CD4-positive, alpha-beta T cell treated with Interleukin-10 for 1 hour (primary cell): ENCODE measurements at places on chromosomes 7 and 10.

- no peak for DNase-seq
Measured at GRCh38 chr7:55477781-55478374, 94.4 kb downstream of the VOPP1 start.

GRCh38 chr10:688312-689120 is 952 bp downstream of the DIP2C start:
- no peak for DNase-seq

GRCh38 chr7:92949748-92950147 is 113.4 kb upstream of the CDK6 start:
- no peak for DNase-seq

DNA sequence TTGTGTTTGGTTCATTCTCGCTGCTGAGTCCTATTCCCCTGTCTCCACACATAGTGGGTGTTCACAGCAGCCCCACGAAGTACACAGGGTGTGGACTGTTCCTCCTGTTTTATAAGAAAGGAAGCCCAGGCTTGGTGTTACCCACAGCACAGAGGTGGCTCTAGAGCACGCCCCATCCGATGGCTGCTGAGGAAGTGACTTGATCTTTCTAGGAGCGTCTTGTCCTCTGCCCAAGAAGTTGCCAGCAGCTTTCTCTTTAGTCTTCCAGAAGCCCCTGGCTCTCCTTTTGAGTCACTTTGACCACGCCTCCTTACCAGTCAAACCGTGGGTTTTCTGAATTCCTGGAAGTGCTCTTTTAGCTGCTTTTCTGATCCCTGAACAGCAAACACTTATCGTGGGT is 94.0 kb downstream of the GRK5 start:
- DNase-seq, result peak; percentile 78

DNA sequence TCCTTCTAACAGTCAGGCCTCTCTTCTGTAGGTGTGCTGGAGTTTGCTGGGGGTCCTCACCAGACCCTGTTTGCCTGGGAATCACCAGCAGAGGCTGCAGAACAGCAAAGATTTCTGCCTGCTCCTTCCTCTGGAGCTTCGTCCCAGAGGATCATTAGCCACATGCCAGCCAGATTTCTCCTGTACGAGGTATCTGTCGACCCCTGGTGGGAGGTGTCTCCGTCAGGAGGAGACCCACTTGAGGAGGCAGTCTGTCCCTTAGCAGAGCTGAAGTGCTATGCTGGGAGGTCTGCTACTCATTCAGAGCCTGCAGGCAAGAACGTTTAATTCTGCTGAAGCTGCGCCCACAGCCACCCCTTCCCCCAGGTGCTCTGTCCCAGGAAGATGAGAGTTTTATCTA is 611.1 kb upstream of the COBL start:
- DNase-seq, result no peak

DNA sequence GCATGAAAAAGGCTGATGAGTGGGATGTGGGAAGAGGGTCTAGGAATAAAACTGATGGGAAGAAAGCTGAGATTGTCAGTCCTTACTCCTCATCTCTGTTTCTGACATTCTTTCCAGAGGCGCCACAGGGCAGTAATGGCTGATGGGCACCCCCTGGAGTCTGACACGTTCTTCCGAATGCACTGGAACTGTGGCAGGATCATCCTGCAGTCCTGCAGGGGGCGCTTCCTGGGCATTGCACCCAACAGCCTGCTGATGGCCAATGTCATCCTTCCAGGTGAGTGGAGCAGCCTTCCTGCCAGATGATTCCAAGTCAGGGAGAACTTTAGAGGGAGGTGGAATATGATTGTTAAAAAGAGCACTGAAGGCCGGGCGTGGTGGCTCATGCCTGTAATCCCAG is 4.8 kb downstream of the FSCN3 start:
- no peak for DNase-seq

- no peak for DNase-seq
Measured at GRCh38 chr7:156650042-156650441, 9.5 kb downstream of the RNF32 start.

GRCh38 chr7:77460057-77460486 is 43.9 kb upstream of the GSAP start:
- peak; percentile 6 for DNase-seq

GRCh38 chr7:152893801-152894294 is 134.3 kb downstream of the ACTR3B start:
- DNase-seq, result no peak

- no peak for DNase-seq
Measured at GRCh38 chr10:1057106-1057657, 997 bp downstream of the WDR37 start.

DNA sequence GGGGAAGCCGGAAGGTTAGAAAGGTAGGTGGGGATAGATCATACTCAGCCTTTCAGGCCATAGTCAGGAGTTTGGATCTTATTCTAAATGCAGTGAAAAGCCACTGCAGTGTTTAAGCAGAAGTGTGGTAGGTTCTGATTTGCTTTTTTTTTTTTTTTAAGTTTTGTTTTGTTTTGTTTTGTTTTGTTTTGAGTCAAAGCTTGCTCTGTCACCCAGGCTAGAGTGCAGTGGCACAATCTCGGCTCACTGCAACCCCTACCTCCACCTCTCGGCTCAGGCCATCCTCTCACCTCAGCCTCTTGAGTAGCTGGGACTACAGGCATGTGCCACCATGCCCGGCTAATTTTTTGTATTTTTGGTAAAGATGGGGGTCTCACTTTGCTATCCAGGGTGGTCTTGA is 23.5 kb downstream of the RHOBTB1 start:
- no peak for DNase-seq

DNA sequence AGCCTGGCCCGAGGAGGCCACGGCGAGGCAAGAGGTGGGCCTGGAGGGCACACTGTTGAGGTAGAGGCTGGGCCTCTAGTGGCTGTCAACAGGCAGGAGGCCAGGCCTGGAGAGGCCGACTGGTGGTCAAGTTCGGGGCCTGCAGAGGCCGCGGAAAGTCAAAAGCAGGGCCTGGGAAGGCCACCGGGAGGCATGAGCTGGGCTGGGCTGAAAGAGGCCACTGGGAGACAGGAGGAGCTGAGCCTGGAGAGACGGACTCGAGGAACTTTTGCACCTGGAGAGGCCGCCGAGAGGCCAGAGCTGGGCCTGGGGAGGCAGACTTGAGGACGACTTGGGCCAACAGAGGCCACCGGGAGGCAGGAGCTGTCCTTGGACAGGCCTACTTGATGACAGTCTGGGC is 321.2 kb downstream of the ZNF479 start:
- DNase-seq, result no peak

DNA sequence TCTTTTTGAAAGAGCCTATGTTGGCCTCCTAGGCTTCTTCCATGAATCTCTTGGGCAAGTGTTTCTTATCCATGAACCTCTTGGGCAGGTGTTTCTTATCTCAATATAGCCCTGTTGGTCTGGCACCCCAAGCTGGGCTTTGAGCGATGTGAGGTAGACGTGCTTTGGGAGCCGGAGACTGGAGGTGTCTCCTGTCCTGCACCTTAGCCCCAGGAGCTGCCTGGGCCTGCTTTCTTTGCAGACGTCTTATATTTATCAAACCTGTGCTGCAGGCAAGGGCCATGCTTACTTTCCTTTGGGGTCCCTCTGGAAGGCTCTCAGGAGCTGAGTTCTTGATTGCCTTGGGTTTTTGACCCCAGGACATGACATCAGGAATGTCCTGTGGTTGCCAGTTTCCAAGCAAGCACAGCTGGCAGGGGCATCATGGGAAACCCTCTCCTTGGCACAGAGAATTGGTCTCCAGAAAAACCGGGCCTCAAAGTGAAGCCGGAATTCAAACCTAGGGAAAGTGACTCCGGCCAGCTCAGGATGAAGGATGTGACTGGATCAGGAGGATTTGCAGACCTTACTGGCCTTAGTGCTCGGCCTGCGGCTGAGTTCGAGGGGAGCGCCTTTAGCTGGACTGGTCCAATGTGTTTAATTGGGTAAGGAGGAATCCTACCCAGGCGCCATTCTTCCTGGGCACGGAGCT is 2.8 kb downstream of the JAKMIP3 start:
- DNase-seq, result no peak

GRCh38 chr7:21191321-21192073 is 236.4 kb upstream of the SP4 start:
- DNase-seq, result no peak

GRCh38 chr10:4771554-4772201 is 54.3 kb upstream of the AKR1E2 start:
- DNase-seq, result no peak
